ENCODE measurements at places on chromosomes 6 and 20.

DNA sequence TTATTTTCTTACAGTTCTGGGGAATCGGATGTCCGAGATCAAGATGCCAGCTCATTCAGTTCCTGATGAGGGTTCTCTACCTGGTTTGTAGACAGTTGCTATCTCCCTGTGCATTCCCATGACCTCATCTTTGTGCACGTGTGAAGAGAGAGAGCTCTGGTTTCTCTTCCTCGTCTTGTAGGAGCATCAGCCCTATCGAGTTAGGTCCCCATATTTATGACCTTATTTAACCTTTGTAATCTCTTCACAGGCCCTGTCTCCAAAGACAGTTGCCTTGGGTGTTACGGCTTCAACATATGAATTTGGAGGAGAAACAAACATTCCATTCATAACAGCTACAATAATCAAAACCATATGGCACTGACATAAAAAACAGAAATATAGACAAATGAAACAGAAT, 455.3 kb downstream of the HACE1 start:
- DNase-seq = no peak

- DNase-seq = no peak
Measured at GRCh38 chr6:112145080-112145573, 57.7 kb downstream of the FAM229B start.

GRCh38 chr6:53257533-53257932, 91.2 kb downstream of the ELOVL5 start:
- no peak for DNase-seq

DNA sequence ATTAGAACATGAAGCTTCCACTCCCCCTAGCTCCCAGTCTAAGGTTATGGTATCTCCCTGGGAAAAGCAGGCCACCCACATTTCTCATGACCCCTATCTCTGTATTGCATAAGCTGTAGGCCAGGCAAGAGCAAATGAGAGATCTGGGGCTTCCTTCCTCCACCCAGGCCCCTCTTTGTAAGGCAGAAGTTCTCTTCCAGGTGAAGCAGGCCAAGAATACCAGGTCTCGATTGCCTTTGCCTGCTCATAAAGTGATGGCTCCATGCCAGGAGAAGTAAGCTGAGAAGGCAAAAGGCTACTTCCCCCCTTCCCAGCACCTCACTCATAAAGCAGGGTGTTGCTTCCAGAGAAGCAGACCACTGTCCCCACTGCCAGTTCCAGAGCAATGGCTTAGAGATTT, 144.1 kb upstream of the KCNK16 start:
- DNase-seq = no peak

DNA sequence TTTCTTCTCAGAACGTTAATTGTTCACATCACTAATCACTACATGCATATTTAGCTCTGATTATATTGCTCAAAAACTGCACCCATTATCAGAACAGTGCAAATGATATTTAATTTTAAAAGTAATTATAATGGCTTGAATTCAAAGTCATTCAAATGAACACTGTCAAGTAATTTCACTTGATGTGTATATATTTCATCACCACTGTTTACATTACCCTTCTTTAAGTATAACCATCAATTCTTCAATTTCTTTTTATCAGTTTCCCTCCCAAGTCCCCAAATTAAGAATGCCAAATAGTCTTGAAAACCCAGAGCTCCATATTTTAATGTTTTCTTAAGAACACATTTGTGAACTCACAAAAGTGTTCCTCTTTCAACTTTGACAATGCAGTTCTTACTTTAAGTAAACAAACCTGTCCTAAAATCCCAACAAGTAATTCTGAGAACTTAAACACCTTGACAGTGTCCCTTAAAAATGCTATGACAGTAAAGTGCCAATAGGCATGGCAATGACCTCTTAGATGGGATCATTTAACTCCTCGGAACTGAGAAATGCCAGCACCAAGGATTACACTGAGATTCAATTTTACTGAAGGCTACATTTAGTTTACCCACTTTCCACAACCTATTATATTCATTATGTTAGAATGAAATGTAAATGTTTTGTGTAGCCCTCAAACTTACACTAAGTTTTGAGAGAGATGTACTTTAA, 16.7 kb upstream of the SNX14 start:
- DNase-seq = no peak

GRCh38 chr6:37919417-37920157, 100.1 kb downstream of the ZFAND3 start:
- DNase-seq = no peak

DNA sequence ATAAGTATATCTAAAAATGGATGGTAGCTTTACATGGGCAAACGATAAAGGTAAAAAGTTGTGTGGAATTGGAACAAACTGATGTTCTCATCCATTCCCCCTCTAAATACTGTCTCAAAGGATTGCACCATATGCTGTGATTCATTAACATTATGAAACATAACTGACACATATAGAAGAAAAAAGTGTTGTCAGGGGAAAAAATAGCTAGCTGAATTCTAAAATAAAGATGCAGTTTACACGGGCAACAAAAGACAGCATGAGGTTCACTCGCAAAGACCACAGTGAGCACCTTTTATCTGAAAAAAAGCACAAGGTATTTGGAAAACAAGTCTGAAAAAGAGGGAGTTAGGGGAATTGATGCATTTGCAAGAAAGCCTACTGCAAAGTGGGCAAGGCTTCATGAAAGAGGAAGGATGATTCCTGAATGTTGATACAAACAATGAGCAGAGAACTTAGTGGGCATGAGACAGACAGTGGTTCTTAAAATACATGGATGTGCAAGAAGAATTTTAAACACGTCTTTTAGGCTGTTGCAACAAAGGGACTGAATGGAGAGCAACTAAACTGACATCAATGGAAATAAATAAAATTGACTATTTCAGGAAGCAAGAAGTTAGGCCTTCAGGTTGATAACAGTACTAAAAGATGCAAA, 280.9 kb downstream of the KIF16B start:
- no peak for DNase-seq

DNA sequence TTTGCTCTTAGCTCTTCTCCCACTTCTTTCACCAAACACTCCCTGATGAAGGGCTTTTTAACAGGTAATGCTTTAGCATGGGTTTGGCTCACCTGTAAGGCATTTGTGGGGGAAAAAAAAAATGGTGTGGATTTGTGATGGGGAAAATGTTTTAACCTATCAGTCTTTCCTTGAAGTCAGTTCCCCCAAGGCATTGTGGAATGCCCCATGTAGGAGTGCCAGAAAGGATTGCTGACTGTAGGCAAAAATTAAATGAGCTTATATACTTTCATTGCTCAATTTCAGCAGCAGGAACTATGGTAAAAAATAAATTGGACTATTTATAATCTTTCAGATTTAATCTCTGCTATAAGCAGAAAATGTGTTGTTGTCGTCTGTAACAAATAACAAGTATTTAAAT, 10.6 kb upstream of the SASH1 start:
- no peak for DNase-seq

GRCh38 chr6:6474170-6474920, 114.2 kb upstream of the LY86 start:
- DNase-seq = no peak

GRCh38 chr6:73585566-73586415, 65.0 kb upstream of the EEF1A1 start:
- DNase-seq = no peak
